ENCODE measurements at places on chromosomes 12 and 14.

GRCh38 chr12:71746974-71747611 is 7.6 kb upstream of the RAB21 start:
- peak; percentile 63 for DNase-seq

DNA sequence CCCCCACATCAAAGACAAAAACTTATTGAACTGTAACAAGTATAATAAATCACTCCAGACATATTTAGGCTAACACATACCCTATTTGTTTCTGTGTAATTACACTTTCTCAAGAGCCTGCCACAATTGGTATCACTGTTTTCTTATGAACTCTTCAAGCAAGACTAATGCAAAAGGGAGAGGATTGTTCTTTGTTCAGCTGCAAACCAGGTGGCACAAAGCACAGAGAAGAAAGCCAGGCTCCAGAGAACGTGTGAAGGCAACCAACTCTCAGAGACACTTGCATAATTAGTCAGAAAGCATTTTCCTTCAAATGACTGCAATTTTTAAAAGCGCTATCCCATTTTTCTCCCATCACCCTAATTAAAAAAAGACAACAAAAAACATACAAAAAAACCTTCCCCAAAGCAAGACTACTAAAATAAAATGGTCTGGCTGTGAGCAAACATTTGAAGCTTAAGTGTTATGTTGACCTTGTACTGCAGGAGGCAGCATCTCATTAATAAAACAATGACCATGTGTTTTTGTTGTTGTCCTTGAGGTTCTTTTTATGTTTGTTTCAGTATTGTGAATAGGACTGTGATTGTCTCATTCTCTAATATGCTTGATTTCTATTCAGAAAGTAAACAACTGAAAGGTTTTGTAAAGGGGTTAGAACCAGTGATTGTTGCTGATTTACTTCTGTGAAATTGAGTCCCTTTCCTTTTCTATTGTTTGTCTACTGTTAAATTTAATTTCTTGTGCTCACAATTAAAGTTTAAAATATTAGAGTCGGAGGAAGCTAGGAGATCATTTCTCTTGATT is 452.7 kb upstream of the PDE3A start:
- DNase-seq, result no peak

- no peak for DNase-seq
Observed at GRCh38 chr12:40963751-40964150, 224.4 kb upstream of the PDZRN4 start.

DNA sequence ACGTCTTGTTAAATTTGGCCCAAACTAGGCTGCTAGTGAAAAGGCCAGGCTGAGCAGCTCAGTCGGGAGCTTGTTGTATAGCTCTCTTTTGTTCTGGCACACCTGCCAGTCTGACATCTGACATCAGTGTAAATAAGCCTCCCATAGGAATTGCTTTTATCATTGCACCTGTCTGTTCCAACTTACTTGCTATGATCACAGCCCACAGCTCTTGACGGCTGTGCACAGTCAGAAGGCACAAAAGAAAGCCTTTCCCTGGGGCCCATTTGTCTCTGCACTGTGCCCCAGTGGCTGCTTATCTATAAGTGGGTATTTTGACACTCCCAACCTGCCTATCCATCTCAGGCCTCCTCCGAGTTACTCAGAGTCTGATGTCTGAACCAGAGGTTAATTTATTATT is 324.5 kb downstream of the NUAK1 start:
- DNase-seq, result no peak

DNA sequence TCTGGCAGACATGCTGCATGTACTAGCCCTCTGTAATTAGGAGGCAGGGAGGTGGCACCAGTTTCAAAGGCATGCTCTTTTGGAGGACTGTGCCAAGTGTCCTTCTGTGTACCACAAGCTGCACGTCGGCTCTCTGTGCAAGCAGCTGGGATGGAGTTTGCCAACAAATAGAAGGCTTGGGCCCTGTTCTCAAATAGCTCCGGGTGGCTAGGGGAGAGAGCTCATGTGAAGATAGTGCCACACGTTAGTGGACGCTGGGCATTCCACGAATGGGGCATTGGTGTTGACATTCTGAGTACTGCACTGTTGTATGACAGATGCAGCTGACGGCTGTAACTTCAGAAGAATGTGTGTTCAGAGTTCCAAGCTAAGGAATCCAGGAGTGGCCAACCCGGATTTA is 4.4 kb downstream of the AACS start:
- DNase-seq, result no peak

GRCh38 chr14:100359881-100360280 is 36.7 kb downstream of the SLC25A47 start:
- DNase-seq, result peak; percentile 13

- no peak for DNase-seq
Observed at GRCh38 chr12:13973996-13974395, 7.4 kb downstream of the GRIN2B start.

All from activated CD8-positive, alpha-beta memory T cell treated with anti-CD3 and anti-CD28 coated beads for 24 hours (primary cell).